ENCODE measurements at places on chromosomes 5 and 9. TPM values are rescaled to one million over a fixed set of nuclear protein-coding genes. Genes with fewer than 3 reads are reported as not detected.

Gene SPAG8
- total RNA-seq, result 11.3 TPM

Gene EPB41L4B
- 28.5 TPM for total RNA-seq

Gene RLN2
- not detected for total RNA-seq

Gene DELE1
- 70.5 TPM for total RNA-seq

Gene FGD3
- total RNA-seq, result 3.8 TPM

Gene GABRA6
- not detected for total RNA-seq

Gene ITGA1
- total RNA-seq, result 14.4 TPM

Gene PTGES2
- 100 TPM for total RNA-seq

Gene SHROOM1
- total RNA-seq, result 31.7 TPM

Gene SPATA6L
- total RNA-seq, result 15.9 TPM

Gene FCN1
- total RNA-seq, result 3.5 TPM

Gene SLC36A2
- not detected for total RNA-seq

Gene MYOZ3
- 1.7 TPM for total RNA-seq

Gene FIBCD1
- total RNA-seq, result 1.2 TPM

Gene MRPS2
- 23.8 TPM for total RNA-seq

Gene DOCK8
- 6.0 TPM for total RNA-seq

Gene NEURL1B
- 17.3 TPM for total RNA-seq

Gene BARHL1
- not detected for total RNA-seq

Measured in dorsolateral prefrontal cortex (tissue), 122 donors.